ENCODE measurements at places on chromosomes 12 and 14. TPM values are rescaled to one million over a fixed set of nuclear protein-coding genes. Genes with fewer than 3 reads are reported as not detected.

GRCh38 chr12:117805865-117806264 is 162.9 kb downstream of the KSR2 start:
- no peak for DNase-seq

- DNase-seq: no peak
These were observed 59.9 kb downstream of the IRF2BPL start for GRCh38 chr14:76968621-76969063.

Gene IRF9
- total RNA-seq: 21.8 TPM

Gene PLEKHA5
- 21.1 TPM for total RNA-seq

DNA sequence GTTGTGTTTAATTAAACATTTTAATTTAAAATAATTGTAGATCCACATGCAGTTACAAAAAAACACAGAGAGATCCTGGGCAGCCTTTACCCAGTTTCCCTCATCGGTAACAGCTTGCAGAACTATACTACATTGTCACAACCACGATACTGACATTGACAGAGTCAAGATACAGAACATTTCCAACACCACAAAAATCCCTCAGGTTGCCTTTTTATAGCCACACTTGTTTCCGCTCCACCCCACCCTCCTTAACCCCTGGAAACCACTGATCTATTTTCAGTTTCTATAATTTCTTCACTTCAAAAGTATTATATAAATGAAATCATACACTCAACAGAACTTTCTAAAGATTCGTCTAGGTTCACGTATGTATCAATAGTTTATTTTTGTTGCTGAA is 458.8 kb upstream of the SOX5 start:
- no peak for DNase-seq

Gene BHLHE41
- total RNA-seq: 69.1 TPM

Gene RASSF9
- total RNA-seq: not detected

- DNase-seq: no peak
These were observed 279.9 kb upstream of the SYT1 start for GRCh38 chr12:78584695-78585094.

Gene MAP3K12
- 6.7 TPM for total RNA-seq

DNA sequence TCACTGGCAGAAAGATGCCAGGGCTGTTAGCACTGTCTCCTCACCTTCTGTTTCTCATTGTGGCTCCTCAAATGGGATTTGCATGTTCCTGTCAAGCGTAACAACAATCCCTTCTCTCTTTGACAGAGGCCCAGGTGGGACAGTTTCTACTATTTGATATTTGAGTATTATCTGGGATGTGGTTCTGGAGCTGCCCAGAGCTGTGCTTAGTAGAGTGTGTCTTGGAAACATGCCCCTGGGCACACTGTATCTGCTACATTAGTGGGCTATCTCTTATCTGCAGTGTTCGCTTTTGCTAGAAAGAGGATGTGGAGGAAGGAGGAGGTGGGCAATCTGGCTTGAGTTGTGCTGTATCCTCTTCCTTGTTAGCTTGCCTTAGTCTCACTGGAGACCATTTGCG is 3.8 kb upstream of the ACADS start:
- no peak for DNase-seq

DNA sequence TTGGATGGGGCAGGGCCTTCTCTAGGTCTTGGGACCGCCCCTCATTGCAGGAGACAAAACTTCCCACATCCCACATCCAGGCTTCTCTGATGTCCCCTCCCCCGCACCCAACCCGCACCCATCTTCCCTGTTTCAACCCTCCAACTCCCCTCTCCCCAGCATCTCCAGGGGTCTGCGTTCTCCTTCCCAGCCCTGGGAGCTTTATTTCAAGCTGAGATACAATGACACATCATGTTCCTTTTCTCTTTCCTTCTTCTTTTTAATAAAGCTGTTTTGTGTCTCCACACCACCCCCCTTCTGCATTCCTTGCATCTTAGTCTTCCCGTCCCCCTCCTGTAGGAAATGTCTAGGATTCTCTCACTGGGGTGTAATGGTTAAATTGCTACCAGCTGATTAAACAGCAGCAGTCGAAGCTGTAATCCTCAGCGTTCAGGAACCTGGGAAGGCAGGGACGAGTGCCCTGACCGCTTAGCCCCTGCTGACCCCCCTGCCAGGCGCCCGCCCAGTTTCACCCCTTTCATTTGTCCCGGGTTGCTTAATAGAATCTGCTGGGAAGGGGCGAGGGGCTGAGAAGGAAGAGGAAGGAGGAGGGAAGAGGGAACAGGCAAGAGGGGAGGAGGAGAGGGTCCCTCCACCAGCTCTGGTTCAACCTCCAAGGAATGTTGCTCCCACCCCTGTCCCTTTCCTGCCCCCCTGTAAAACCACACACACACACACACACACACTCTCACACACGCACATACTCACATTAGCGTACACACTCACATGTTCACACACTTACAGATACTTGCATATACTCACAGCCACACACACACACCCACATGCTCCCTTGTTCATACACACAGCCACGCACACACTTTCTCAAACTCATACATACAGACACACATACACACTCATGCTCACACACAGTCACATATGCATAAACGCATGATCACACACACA is 104.5 kb upstream of the MED13L start:
- DNase-seq: peak; percentile 97

DNA sequence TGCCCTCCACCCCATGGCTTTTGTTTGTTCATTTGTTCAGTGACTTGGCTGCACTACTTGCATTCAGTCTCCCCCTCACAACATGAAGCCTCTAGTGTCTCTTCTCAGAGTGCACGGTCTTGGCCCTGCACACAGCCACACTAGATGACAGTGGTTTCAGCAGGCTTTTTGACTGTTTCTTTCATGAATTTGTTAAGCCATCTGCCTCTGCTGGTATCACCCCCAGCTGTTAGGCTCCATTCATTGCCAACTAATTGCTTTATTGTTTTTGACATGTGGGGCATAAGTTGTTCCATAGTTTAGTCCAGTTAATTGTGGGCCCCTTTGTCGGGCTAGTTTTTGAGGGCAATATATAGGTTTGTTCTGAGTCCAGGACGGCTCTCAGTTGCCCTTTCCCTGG is 18.8 kb downstream of the OS9 start:
- peak; percentile 82 for DNase-seq

DNA sequence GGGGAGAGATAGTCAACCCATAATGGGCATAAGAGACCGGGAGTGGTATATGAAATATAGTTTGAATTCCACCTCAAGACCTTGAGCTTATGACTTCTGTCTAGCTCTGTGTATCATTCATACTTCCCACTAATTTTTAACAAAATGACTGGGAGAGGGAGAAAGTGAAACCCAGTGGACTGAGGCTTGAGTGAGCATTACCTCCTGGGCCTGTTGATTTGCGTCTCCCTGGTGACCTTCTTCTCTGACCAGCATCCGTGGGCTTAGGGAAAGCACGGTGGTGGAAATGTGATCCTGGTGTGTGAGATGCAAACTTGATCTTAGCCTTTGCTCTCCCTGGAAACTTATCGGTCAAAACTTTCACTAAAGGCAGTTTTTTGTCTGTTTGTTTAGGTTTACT is 207.9 kb upstream of the BCL2L14 start:
- no peak for DNase-seq

GRCh38 chr12:106139422-106140171 is 843 bp upstream of the NUAK1 start:
- peak; percentile 92 for DNase-seq

Gene CLEC14A
- not detected for total RNA-seq

Gene ARHGEF25
- 107 TPM for total RNA-seq

DNA sequence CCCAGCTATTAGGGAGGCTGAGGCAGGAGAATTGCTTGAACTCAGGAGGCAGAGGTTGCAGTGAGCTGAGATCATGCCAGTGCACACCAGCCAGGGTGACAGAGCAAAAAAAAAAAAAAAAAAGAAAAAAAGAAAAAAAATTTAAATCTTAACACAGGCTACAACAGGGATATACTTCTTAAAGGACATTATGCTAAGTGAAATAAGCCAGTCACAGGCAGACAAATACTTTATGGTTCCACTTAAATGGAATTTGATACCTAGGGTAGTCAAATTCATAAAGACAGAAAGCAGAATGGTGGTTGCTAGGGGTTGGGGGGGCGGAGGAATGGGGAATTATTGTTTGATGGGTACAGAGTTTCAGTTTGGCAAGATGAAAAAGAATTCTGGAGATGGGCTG is 14.8 kb upstream of the PPTC7 start:
- no peak for DNase-seq

- no peak for DNase-seq
These were observed 694 bp downstream of the AKAP5 start for GRCh38 chr14:64465831-64466554.

DNA sequence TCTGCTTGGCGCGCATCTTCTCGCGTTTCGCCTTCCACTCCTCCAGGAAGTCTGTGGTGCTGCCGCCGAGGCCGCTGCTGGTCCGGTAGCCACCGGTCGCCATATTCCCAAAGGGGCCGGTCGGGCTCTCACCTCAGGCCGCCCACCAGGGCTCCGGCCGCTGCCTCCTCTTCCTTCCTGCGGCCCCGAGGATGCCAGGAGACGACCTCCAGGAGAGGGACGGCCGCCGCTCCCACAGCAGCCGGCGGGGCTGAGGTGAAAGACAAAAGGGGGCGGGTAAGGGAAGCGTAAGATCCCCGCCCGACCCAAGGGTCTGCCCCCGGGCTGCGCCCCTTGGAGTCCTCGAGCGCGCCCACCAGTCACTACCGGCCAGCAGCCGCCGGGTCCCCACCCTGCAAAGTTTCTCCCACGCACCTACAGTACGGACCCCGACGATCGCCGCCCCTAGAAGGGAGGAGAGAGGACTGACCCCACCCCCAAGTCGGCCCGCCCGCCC is 574 bp downstream of the PAWR start:
- peak; percentile 53 for DNase-seq

Gene PTPRO
- total RNA-seq: 0.91 TPM

DNA sequence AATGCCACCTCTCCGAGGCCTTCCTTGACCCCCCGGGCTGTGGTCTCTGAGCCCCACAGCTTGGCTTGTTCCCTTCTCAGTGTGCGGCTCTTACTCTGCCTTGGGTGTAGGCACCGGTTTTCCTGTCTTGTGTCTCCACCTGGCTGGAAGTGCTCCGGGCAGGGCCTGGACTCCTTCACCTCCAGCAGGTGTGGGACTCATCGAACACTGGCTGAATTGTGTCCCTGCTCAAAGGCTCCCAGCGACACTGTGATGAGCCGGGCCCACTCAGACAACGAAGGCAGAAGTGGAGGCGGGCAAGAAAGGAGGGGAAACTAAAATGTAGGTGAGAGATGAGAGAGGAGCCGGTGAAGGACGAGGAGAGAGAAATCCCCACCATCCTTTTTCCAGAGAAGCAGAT is 18.0 kb downstream of the TMEM63C start:
- DNase-seq: no peak

DNA sequence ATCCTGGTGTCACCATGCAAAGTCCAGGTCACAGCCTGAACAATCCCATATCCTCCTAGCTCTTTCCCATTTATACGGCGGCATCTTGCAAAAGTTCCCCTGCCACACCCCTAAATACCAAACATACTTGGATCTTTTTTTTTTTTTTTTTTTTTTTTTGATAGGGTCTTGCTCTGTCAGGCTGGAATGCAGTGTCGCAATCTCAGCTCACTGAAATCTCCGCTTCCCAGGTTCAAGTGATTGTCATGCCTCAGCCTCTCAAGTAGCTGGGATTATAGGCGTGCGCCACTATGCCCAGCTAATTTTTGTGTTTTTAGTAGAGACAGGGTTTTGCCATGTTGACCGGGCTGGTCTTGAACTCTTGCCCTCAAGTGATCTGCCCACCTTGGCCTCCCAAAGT is 451.3 kb downstream of the GLT1D1 start:
- DNase-seq: no peak

DNA sequence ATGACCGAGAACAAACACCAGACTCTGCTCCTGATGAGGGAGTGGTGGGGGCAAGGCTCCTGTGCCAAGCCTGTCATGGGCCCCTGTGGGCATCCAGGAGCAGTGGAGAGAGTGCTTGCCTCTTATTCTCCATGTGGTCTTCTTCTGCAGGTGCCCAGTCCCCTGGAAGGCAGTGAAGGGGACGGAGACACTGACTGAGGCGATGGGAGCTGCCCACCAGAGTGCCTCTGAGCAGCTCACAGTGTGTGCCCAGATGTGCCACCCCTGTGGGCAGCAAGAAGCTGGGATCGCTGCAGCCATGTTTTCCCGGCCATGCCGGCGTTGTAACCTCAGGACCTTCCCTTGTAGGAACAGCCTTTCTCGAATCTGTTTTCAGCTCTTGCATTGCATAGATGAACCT is 6.4 kb upstream of the EP400 start:
- DNase-seq: no peak

DNA sequence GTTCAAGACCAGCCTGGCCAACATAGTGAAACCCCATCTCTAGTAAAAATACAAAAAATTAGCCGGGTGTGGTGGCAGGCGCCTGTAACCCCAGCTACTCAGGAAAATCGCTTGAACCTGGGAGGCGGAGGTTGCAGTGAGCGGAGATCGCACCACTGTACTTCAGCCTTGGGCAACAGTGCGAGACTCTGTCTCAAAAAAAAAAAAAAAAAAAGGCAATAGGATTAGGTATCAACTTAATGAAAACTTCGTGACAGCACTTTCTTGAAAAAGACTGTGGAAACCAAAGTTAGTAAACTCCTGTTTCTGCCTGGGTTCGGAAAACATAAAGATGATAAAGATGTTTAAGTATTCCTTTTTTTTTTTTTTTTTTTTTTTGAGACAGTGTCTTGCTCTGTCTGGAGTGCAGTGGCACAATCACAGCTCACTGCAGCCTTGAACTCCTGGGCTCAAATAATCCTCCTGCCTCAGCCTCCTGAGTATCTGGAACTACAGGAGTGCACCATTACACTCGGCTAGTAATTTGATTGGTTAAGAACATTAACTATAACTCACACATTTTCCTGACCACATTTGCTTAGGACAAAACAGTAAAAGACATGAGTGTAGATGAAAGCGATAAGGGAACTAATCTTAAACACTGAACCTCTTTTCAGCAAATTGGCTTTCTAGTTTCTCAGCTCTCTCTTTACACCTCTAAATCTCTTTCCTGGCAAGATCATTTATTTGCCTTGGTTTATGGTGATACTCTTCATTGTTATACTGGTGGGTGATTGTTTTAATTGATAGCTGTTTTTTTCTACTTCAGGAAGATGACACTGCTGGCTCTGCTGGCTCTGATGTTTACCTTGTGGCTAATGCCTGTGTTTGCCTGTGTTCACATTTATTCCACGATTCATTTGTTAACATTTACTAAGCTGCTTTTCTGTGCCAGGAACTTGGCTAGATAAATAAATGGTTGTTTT is 15.8 kb downstream of the HIF1A start:
- DNase-seq: peak; percentile 27
